Neural progenitor cell (in vitro differentiated cells): ENCODE measurements at places on chromosomes 1 and 21. TPM values are rescaled to one million over a fixed set of nuclear protein-coding genes. Genes with fewer than 3 reads are reported as not detected.

DNA sequence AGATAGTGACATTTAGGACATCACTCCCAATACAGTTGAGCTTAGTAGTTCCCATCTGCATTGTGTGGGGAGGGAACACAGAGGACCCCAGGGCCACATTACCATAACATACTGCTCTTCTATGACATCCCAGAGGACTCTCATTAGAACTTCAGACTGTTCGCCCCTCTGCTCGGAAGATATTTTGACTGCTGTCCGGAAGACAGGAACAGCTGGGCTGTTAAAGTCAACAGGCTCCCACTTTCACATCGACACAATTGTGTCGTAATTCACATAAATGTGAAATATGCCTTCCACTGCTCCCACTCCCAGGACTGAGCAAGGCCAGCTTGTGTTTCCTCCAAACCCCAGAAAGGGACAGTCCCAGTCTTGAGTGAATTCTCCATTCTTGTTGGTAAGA lies 158.4 kb downstream of the SEC16B start:
- H3K4me1 ChIP-seq: no peaks in the 10 kb centered on the region
- no peaks in the 10 kb centered on the region for H3K36me3 ChIP-seq
- H3K4me3 ChIP-seq: no peak overlapping the region
- H3K27me3 ChIP-seq: no peaks in the 10 kb centered on the region
- DNase-seq: no peak

Gene OR2T35
- total RNA-seq: not detected in 2 replicates

DNA sequence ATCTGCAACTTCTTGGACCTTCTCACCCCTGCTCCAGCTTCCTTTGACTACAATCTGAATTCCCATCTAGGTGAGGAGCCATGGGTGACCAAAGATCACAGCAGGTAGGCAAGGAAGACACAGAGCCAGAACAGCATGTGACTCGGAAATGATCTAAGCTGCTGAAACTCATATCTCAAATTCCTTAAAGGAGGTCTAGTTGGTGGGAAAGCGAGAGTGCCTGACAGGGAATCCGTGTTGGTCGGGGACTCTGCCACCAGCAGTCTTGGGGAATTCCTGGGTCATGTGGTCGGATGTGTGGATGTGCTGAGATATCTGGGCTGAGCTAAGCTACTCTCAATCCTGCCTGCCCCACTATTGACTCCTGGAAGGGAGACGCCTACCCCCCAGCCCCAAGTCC lies 3.2 kb upstream of the NUAK2 start:
- peak; percentile 43 for DNase-seq
- H3K4me3 ChIP-seq: no peak overlapping the region
- no peak overlapping the region for H3K27ac ChIP-seq
- peaks cover 14% of the 10 kb centered on the region for H3K4me1 ChIP-seq
- H3K27me3 ChIP-seq: no peaks in the 10 kb centered on the region

DNA sequence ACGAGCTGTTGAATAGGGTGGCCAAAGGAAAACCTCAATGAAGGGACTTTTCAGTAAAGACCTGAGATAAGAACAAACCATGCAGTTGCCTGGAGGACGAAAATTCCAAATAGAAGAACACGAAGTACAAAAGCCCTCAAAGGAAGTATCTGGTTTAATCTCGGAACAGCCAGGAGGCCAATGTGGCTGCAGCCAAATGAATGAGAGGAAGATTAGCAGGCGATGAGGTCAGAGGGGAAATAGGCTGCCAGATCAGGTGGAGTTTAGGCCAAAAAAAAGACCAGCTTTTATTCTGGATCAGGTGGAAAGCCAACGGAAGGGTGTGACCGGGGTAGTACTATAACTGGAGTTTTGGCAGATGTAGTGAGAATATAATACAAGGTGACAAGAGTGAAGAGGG lies 43.7 kb downstream of the SRSF11 start:
- H3K4me1 ChIP-seq: no peaks in the 10 kb centered on the region
- H3K27me3 ChIP-seq: no peaks in the 10 kb centered on the region
- no peaks in the 10 kb centered on the region for H3K36me3 ChIP-seq
- no peak overlapping the region for H3K4me3 ChIP-seq

GRCh38 chr1:235887676-235888075 lies 21.0 kb upstream of the LYST start:
- no peak for DNase-seq
- no peak overlapping the region for H3K27ac ChIP-seq
- H3K36me3 ChIP-seq: no peaks in the 10 kb centered on the region
- H3K4me3 ChIP-seq: no peak overlapping the region
- no peaks in the 10 kb centered on the region for H3K4me1 ChIP-seq
- no peaks in the 10 kb centered on the region for H3K27me3 ChIP-seq

Gene LCA5L
- 2.6 and 4.7 TPM in 2 replicates for total RNA-seq

DNA sequence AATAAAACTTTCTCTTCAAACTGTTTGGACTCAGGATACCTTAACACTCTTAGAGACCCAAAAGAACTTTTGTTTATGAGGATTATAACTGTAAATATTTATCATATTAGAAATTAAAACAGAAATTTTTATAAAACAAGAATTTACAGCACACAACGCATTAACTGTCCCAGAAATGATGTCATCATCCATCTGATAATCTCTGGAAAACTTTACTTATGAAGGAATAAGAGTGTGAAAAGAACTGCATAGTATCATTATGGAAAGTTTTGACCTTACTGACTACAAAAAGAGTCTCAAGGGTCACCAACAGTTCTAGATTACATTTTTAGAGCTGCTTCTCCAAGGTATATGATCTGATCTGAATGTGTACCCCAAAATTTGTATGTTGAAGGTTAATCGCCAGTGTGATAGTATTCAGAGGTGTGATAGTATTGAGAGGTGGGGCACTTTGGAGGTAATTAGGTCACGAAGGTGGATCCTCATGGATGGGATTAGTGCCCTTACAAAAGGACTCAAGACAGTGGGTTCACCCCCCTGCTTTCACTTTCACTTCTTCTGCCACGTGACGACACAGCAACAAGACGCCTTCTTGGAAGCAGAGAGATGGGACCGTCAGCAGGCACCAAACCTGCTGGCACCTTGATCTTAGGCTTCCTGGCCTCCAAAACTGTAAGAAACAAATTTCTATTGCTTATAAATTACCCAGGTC lies 95.7 kb upstream of the NR5A2 start:
- no peak overlapping the region for H3K27ac ChIP-seq
- no peaks in the 10 kb centered on the region for H3K36me3 ChIP-seq
- H3K27me3 ChIP-seq: no peaks in the 10 kb centered on the region
- no peak for DNase-seq

DNA sequence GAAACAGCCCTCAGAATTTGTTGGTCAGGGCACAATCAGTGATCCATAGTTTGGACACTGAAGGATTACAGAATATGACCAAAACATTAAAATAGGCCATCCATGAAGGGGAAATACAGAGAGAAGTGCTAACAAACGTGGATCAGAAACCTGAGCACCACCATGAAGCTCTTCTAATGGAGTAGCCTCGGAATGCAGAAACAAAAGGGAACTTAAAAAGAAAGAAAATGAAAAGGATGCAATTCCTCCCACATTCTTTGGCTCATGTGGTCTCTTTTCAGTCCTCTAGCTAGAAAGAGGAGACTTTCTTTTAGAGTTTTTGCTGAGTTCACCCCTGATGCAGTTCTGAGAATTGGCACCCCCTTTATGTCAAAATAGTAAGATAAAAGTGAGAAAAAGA lies 989.8 kb upstream of the B3GALT2 start:
- H3K4me1 ChIP-seq: peaks cover 26% of the 10 kb centered on the region
- H3K36me3 ChIP-seq: no peaks in the 10 kb centered on the region
- H3K4me3 ChIP-seq: peak overlapping the region; percentile 9
- H3K27me3 ChIP-seq: no peaks in the 10 kb centered on the region
